ENCODE measurements at places on chromosomes 3 and 15.
A peak's percentile ranks its signal among the peaks of the same experiment; 100 is the strongest.

- DNase-seq, result no peak
Observed at GRCh38 chr3:128532012-128532983, 39.3 kb upstream of the GATA2 start.

- DNase-seq, result no peak
Observed at GRCh38 chr15:34855413-34855812, 60.1 kb upstream of the ACTC1 start.

GRCh38 chr15:27845535-27846369 is 253.4 kb downstream of the OCA2 start:
- no peak for DNase-seq

DNA sequence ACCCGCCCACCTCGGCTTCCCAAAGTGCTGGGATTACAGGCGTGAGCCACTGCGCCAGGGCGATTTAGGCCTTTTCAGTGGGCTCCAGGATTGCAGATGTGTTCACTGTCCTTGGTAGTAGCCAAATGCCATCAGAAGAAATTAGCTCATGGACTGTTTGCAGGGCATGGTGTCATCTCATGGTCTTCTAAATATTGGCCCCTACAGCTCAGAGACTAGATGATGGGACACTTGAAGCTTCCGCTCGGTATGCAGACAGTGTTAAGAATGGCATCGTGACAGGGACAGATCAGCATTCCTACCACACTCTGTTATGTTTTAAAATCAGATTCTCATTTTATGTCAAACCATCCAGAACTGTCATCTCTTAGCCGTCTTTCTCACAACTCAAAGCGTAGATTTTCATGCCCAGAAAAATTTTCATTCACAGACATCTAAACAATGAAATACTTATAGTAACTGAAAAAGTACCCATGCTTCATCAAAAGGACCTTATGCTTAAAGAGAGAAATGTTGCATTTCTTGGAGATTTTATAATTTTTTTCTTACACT is 24.9 kb downstream of the SLCO3A1 start:
- DNase-seq, result no peak

DNA sequence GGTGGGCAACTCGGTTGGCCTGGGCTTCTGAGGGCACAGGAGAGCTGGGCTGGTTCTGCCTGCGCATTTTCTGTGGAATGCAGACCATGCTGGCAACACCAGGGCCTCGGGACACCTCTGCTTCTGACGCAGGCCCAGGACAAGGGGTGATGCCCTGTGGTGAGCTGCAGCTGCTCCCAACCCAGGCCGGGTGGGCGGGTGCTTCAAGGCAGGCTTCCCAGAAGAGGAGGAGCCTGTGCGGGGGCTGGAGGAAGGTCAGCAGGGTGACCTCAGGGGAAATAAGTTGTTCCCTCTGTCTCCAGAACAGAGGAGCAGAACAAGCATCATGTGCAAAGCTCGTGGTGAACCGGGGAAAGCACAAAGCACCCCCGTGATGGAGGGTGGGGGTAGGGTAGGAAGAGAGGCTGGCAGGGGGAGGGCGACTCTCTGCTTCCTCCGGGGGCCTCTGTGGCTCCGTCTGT is 11.0 kb upstream of the PLXNA1 start:
- DNase-seq, result no peak

- no peak for DNase-seq
Observed at GRCh38 chr3:122475316-122475715, 39.4 kb downstream of the KPNA1 start.

DNA sequence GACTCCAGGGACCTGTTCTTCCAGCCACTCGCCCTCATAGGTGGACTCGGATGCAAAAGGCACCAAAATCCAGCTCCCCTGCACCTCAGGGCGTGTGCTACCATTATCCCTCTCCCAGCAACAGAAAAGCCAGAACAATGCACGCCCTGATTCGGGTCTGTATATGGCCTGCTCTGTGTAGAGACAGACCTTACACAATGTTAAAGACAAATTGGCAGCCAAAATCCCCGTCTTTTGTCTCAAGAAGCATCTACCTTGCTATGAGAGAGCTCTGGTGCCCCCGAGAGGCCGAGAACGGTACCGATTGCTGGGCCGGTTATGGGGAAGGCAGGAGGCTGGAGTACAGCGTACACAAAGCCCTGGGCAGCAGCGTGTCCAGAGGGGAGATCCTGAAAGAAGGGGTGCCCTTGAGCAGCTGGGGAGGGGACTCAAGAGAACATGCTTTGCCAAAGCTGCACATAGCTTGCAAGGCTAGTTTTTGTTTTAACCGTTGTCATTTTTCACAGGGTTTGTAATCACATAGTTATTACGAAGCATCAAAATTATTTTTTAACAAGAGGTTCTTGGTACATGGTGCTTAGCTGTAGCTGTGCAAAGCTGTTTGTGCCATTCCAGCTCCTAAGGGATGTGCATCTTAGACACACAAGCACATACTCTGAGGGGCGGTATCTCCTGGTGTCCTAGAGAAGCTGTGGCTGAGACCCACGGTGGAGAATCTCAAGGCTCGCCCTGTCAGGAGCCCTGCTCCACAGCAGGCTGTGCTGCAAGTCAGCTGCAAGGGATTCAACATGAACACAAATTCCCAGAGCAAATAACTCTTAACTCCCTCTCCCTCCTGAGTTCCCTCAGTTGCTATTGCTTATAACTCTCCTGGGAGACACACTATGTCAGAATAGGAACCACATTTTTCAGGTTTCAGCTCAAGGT is 461.5 kb upstream of the PPP2R3A start:
- no peak for DNase-seq

GRCh38 chr3:190272747-190273146 is 49.5 kb downstream of the CLDN1 start:
- no peak for DNase-seq

DNA sequence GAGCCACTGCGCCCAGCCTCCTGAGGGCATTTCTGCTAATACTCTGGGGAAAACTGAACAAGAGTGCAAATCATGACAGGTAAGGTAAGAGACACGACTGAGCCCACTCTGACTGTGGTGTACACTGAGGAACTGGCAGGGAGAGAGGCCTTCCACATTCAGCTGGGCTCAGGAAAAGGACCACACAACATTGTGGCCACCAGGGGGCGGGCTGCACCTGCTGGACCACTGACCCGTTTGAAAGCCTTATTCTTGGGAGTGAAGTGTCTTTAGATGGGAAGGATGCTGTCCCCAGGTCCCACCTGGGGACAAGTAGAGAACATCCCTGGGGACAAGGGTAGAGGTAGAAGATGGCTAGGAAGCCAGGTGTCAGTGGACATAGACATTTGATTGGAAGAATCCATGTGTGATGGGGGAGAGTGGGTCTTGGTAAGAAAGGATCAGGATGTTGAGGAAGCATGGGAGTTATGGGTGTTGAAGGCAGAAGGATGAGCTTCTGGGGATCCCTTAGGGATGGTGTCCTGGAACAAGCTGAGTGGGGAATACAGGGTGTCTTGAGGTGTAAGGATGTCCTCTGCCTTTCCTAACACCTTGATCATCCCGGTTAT is 6.2 kb upstream of the CTDSPL start:
- DNase-seq, result peak; percentile 45

GRCh38 chr15:56356616-56357015 is 8.6 kb upstream of the TEX9 start:
- DNase-seq, result no peak

- no peak for DNase-seq
Observed at GRCh38 chr15:53197426-53197839, 407.3 kb upstream of the ONECUT1 start.

GRCh38 chr3:166809520-166809919 is 570.6 kb downstream of the ZBBX start:
- DNase-seq, result no peak

All from stimulated activated CD8-positive, alpha-beta memory T cell treated with anti-CD3 and anti-CD28 coated beads, Interleukin-2, amount 100 ng/mL, for 1 hour (primary cell).